ENCODE measurements at places on chromosomes 2 and 18.

DNA sequence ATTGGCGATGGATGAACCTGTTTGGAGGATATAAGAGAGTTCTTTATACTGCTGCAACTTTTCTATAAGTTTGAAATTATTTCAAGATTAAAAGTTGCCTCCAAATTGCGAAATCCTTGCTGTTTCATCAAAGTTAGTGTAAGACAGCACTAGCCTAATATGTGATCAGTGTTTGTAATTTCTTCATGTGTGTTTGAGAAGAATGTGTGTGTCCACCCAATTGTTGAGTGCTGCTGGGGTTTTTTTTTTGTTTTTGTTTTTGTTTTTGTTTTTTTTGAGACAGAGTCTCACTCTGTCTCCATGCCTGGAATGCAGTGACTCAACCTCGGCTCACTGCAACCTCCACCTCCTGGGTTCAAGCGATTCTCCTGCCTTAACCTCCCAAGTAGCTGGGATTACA lies 33.4 kb downstream of the CDK15 start:
- DNase-seq = no peak

GRCh38 chr2:43269074-43269572 lies 42.7 kb upstream of the ZFP36L2 start:
- DNase-seq = no peak

- no peak for DNase-seq
Observed at GRCh38 chr18:79871026-79871390, 73.3 kb downstream of the KCNG2 start.

DNA sequence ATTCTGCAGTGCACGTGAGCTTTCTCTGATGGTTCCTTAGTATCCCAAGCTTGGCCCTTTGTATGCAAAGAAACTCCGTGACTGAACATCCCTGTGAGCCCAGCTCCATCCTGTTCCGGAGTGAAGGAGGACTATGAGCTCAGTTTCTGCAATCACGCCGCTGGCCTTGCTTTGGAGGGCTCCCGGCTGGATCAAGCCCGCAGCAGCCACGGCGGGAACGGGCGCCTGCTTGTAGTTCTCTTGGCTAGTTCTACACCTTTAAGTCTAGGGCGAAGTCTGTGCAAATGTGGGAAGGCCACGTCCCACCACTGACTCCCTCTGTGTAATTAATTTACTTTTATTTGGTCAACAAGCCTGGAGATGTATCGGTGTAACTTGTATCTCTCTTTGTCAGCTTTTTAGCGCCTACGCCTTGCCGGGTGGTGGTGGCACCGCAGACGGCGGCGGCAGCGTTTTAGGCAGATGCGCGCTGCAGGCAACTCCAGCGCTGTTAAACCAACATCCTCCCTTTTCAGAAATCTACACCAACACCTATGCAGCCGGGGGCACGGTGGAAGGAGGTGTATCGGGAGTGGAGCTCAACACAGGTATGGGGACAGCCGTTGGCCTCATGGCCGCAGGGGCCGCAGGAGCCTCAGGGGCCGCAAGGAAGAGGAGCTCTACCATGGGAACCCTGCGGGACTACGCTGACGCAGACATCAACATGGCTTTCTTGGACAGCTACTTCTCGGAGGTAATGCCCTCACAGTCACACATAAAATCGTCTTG lies 34.3 kb downstream of the DSG4 start:
- DNase-seq = no peak

DNA sequence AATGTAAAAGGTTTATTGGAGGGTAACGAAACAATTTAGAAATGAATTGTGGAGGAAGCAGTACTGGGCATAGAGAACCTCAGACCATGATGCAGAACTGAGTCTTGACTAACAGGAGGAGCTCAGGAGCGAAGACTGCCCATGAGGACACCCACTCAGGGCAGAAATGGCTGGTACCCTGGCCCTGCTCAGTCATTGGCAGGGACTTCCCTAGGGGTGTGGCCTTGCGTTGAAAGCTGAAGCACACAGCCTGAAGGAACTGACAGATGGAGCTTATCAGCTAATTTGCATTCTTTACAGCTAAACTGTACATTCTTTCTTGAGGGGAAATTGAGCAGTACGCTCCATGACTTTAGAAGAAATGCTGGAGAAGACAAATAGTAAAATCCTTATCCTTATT lies 57.1 kb downstream of the PDK1 start:
- DNase-seq = no peak

GRCh38 chr2:85259101-85259590 lies 68.6 kb downstream of the TGOLN2 start:
- DNase-seq = no peak

GRCh38 chr2:173966274-173967098 lies 1.3 kb upstream of the SP3 start:
- DNase-seq = no peak

DNA sequence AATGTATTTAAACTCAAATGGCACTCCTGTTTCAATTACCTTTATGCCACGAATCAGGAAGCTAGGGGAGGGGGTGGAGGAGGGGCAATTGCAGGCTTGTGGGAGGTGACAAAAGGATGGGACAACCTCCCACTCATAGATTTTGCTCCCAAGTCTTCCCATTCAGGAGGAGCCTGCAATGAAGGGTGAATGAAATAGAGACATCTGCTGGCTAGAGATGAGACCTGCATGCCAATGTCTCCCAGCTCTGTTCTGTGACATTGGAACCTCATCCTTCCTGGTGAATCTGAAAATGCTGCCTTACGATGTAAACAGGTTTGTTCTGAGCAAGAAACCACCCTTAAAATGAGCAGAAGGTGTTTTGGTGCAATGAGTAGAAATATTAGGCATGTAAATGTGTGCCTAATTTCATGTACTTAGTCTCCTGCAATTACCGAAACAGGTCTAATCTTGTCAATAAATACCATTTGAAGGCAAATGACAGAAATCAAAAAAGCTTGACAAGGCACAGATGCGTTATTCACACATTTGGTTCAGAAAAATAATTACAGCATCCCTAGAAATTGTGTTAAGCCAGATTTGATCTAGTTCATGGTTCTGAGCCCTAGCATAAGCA lies 2.7 kb upstream of the PID1 start:
- no peak for DNase-seq

DNA sequence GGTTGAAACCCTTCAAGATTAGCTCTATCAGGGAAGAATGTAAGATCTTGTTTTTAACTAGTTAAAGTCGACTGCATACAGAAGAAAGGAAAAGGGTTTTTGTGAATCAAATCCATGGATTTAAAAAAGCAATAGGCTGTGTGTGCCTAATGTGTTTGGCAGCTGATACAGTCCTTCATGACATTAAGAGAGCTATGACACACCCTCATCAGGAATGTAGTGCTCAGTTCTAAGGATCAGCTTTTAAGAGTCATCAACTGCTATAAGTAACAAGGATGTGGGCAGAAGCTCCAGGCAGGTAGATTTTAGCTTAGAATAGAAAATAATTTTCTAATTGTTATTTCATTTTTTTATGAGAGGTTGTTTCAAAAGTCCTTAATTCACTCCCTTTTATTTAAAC lies 52.9 kb downstream of the PPP1R1C start:
- DNase-seq = no peak

DNA sequence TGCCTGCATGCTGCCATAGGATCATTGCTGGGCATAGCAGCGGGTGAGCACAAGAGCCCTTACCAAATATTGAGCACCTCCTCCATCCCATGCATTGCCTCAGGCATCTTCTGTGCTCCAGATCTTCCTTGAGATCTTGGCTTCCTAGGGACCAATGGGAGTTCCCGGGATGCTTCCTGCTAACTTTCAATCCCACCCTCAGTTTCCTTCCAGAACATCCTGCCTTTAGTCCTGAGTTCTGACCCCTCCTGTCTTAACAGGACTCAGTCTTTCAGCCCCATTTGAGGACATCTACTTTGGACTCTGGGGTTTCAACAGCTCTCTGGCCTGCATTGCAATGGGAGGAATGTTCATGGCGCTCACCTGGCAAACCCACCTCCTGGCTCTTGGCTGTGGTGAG lies 15.3 kb downstream of the SLC14A1 start:
- DNase-seq = no peak

DNA sequence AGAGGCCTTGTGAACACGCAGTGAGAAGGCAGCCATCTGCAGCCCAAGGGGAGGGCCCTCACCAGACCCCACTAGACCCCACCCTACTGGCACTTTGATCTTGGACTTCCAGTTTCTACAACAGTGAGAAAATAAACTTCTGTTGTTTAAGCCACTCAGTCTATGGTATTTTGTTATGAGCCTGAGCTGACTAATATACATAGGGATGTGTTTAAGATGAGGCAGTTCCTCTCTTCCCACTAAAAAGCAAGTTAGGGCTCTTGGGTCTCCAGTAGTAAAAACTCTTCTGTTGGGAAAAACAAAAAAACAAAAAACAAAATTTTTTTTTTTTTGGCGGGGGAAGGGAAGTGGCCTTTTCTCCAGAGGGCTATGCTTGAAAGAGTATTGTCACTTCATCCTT lies 233.2 kb upstream of the SMAD7 start:
- DNase-seq = no peak

DNA sequence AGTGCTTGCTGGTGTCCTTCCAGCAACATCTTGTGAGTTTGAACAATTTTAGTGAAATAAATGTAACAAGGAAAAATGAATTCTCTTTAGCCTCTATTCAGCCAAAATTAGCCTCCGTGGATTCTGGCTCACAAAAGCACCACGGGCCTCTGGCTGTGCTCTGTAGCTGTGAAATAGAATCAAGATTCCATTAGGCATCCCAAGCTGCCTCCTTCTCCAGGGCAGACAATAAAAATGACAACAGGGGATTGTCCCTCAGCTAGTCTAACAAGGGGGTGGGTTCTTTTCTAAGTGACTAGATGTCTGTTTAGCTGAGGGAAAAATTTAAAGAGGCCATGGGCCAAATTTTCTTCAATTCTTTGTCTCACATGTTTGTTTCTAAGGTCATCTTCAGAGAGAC lies 254.7 kb upstream of the FIGN start:
- DNase-seq = no peak

GRCh38 chr2:97731274-97732020 lies 18.1 kb downstream of the ZAP70 start:
- DNase-seq = no peak

GRCh38 chr2:5895284-5895683 lies 203.1 kb downstream of the SOX11 start:
- DNase-seq = no peak

DNA sequence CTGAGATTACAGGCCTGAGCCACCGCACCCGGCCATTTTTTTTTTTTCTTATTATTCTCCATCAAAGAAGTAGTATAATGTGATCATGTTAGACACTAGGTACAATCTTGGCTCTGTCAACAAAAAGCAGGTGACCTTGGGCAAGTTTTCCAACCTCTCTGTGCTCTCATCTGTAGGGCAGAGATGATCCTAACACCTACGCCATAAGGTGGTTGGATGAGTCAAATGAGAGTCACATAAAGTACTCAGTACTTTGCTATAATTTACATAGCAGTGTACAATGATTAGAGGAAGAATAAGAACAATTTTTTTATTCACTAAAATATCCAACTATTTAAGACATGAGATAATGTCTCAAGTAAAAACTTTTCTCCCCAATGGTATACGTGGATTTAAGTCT lies 128.6 kb downstream of the TGIF1 start:
- DNase-seq = no peak

DNA sequence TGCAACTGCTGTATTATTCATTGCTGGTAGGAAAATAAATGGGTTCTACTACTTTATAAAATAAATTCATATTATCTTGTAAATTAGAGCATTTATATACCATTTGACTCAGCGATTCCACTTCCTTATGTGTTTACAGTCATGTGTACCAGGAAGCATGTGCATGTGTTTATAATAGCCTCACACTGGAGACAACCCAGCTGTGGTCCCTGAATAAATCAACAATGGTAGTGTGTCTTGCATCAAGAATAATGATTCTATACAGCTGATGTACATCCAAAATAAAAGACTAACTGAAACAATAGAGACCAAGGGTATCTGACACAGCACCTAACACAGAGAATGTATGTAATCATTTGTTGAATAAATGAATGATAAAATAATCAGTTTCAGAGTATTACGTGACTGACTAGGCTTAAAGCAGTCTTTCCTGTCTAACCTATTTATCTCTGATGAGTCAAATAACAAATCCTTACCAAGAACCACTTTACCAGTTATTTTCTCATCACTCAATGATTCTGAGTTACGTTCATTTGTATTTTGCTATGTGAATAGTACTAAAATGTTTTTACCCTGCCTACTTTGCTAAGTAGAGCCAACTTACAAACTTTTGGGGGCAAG lies 216.8 kb downstream of the UBE2E3 start:
- no peak for DNase-seq

DNA sequence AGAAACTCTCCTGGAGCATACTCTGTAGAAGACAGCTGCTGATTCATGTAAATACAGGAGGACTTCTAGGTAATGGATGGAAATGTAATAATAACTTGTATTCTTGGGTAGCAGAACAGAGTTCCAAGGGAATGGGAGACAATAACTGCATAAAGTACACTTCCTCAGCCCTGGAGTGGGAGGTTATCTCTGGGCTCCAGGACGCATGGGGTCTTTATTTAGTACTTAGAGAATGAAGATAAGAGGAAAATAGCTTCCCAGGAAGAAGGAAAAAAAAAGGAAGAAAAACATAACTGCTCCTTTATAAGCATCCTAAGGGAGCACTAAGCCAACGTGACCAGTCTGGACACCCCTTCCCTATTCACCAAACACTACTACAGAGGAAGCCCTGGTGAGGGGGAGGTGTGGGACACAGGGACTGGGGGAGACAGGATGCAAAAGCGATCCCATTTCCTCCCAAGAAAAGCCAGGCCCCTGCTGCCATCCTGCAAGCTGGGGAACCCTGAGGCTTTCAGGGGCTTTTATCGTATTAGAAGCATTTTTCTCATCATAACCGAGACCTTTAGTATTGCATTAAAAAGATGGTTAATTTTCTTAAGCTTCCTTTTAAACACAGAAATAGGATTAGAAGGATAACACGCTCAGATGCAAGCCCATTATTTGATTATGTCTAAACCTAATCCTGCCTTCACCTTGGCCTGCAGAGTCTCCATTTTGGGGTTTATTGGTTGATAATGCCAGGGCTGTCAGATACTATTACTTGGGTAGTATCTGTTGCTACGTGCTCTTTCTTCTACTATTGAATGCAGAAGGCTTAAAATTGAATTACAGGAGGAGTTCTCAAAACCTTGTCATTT lies 78.5 kb downstream of the KLF7 start:
- no peak for DNase-seq

DNA sequence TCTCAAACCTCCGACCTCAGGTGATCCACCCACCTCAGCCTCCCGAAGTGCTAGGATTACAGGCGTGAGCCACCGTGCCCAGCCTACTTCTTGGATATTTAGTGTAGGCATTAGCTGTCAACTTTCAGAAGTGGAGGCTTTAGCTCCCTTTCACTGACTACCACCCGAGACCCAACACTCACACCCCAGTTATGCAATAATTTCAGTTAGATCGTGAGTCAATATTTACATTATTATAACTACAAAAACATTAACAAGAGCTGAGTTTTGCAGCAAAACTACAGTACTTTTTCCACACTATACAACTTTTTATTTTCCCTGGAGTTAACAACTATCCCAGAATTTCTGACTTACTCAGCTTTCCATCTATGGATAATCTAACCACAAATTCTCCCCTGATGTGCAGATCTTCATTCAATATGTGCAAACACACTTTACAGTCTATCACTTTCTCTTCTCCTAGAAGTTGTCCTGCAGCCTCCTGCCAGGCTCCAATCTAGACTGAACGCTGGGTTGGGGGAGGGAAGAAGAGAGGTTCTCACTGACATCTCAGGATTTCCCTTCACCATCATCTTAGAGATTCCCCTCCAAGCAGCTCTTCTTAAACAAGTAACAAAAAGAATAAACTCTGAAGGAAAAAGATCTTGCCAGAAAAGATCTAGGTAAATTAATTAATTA lies 10.1 kb downstream of the TBC1D8 start:
- no peak for DNase-seq
